ENCODE measurements at places on chromosomes 16 and 17.

- peak; percentile 76 for DNase-seq
Measured at GRCh38 chr16:3099732-3100499, 822 bp upstream of the ZSCAN10 start.

DNA sequence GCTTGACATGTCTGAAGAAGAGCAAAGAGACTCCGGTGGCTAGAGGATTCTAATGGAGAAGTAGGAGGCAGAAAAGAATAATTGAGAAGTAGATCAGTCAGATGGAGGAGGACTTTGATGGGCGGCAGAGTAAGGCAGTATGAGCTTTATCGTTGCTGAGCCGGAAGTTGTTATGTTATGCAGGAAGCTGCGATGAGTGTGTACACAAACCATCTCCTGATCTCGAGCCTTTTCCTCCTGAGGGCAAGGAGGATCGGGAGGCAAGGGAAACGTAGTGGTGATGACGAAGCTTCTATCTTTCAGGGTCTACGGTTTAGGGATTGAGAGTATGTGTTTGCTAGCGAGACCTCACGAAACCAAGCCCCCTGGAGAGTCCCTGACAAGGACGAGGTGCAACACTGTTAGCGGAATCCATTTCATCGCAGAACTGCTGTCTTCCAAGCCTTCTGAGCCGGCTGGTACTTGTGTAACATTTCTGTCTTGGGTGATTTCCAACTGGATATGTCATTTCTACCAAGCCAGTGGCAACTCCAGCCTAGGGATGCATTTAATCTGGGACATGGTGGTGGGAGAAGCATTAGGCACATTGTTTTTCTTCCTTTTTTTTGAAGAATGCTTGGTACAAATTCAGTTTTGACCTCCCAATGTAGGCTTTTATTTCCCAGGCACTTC lies 45.5 kb downstream of the RBFOX1 start:
- no peak for DNase-seq

DNA sequence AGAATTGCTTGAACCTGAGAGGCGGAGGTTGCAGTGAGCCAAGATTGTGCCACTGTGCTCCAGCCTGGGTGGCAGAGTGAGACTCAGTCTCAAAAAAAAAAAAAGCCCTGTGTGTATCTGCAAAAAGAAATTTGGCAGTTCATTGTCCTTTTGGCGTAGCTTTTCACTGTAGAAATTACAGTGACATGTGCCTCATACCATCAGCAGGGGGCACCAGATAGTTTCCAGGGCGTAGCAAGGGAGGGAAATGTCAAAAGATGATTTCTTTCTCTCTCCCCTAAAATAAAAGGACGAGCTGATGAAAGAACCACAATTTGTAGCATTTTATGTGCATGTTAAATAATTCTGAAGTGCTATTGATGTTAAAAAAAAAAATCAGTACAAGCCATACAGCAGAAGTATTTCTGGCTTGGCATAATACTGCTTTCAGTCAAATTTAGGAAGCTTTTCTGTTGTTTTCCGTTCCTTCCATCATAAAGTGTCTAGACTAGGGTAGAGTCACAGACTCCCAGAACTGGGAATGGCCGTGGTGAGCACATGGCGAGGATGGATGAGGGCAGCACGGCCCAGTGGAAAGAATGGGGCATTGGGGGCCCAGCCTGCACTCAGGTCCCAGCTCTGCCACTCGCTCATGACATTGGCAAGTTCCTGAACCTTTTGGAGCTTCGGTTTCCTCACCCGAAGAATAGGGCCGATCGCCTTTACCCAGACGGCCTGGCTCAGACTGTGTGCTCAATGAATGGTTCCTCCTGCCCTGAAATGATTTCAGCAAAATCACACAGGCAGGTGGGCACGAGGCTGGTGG lies 59.8 kb upstream of the RPH3AL start:
- DNase-seq: peak; percentile 58

DNA sequence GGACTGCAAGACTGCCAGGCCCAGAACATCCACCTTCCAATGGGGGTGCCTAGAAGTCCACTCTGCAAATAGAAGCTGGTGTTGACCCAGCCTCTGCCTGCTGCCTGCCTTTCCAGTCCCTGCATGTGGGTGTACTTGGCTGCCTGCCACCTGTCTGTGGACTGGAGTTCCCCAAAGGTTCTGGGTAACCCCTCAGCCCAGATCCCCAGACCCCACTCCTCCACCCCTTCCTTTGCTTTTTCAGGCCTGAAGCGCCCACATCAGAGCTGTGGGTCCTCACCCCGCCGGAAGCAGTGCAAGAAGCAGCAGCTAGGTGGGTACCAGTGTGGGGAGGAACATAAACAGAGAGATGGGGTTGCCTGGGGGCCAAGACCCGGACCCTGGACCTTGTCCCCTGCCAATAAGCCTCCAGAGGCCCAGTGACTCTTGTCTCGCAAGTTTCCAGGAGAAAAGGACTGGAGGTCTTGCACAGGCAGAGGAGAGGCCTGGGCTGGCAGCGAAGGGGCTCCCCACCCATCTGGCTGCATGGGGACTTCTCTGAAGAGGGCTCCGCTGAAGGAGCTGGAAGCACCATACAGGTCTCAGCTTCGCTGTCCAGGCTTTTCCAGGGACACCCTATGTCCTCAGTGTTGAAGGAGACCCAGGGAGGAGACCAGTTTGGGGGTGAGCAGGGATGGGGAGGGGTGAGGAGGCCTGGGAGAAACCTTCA lies 34.3 kb downstream of the NLRC5 start:
- peak; percentile 37 for DNase-seq

DNA sequence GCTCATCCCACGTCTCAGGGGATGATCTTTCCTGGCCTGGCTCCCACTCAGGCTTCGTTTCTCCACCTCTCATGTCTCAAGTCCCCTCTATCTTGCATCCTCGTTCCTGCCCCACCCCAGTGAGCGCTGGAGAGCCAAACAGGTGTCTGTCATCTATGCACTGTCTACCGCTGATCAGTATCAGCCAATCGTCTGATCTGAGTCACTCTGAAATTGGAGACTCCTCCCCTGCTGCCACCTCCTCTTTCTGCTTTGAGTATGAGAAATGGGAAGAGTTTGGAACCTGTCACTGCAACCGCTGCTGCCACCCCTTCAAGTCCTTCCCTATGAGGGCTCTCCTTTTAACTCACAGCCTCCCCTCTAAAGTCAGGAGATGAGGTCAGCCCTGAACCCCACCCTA lies 28.0 kb downstream of the FZD2 start:
- no peak for DNase-seq

DNA sequence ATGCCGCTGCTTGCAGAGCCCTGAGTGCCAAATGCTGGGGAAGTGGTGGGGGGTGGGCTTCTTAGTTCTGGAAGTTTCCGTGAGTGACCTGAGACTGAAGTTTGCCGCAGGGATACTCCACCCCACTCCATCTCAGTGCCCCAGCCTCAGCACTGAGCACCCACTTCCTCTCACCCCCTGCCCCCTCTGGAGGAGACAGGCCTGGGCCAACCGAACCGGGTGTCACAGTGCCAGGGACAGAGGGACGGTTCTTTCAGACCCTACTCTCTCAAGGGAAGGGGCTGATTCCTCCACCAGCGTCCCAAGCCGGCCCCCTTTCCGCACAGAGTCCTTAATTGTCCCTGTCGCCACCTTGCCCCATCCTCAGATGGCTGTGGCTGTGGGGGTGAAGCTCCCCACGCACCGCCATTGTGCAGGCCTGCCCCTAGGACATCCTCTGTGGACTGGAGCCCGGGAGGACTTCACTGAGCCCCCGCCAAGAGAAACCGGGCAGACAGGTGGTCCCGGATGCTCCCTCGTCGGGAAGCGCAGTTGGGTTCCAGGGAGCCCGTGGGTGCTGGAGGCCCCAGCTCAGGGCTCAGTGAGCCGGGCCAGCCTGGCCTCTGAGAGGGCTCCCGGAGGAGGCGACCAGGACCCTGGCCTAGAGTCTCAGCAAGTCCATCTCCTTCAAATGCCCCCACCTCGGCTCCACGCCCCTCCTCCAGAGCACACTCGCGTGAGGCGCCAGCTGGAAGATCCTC lies 1.6 kb upstream of the KREMEN2 start:
- DNase-seq: no peak

GRCh38 chr16:55261301-55261700 lies 62.7 kb upstream of the IRX6 start:
- DNase-seq: no peak

DNA sequence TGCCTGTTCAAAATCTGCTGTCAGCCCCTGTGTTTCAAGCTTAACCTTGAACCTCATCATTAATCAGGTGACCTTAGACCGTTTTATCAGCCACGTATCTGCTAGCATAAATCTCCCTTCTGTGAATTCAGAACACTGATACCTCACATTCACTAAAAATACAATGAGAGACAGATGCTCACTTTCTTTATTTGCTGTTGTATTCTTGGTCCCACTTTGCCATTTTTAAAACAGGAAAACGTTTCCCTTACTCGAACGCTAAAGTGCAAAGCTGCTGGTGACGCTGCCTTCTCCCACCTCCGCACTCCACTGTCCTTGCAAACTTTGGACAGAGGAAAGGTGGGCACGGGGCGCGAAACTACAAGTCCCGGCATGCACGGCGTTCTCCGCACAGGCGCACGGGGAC lies 220 bp upstream of the ARHGAP44 start:
- no peak for DNase-seq

GRCh38 chr17:13337864-13338371 lies 263.8 kb downstream of the HS3ST3A1 start:
- DNase-seq: no peak
